Fibroblast of pulmonary artery (primary cell): ENCODE measurements at places on chromosomes 5 and 9.
A peak's percentile ranks its signal among the peaks of the same experiment; 100 is the strongest.

DNA sequence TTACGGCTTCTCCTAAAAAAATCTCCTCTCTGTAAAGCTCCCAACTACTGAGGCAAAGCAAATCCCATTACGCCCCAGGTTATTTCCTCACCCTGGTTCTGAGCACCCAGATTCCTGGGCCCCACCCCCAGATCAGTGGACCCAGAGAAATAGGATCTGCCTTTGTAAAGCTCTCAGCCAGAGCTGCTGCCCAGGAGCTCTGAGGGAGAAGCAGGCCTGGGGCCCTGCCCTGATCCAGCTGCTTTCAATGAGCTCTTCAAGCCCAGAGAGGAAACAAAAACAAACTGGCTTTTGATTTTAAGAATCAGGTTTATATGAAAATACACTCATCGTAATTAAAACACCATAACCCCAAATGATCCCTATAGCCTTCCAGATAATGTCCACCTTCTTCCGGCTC is 124.5 kb downstream of the C5orf15 start:
- no peak for DNase-seq

GRCh38 chr9:20512636-20513035 is 109.7 kb downstream of the MLLT3 start:
- no peak for DNase-seq

- no peak for DNase-seq
Measured at GRCh38 chr5:142686968-142687367, 1.1 kb upstream of the FGF1 start.

DNA sequence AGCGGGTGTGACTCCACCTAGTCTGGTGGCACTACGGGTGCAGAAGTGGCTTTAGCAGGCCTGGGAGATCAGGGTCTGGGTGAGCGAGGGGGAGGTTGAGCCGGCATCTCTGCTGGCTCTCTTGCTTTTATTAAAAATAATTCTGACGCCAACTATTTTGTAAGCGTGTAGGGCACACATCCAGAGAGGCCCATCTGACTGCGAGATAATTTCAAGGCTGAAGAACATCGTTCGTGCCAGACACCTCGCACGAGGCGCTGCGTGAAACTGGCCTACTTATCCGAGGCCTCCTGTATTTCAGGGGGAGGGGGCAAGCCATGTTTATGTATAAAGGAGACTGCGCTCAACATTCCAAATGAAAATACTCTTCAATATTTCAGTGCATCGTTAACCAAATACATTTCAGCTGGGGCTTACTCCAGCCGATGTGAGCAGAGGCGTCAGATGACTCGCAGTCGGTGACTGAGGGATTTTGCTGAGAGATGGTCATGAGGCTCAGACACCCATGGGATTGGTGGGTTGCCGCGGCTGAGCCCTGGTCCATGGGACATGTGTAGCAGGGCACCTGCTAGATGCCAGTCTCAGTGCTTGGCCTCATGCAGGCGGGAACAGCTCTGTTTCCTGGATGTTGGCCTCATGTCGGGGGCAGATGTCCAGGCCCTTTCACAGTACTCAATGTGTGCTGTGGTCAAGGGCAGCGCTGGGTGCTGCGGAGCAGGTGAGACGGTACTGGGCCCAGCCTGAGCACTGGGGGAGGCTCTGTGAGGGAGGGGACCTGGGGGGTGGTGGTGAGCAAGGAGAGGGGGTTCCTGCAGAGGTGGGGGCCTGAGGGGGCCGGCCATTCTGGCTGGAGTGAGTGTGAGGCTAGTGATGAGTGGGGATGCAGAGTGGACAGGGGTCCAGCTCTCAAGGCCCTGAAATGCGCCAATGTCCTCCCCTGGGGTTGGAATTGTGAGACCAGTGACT is 201.5 kb downstream of the DAB2IP start:
- peak; percentile 73 for DNase-seq

- no peak for DNase-seq
Measured at GRCh38 chr5:61808909-61809308, 476.9 kb downstream of the ZSWIM6 start.

DNA sequence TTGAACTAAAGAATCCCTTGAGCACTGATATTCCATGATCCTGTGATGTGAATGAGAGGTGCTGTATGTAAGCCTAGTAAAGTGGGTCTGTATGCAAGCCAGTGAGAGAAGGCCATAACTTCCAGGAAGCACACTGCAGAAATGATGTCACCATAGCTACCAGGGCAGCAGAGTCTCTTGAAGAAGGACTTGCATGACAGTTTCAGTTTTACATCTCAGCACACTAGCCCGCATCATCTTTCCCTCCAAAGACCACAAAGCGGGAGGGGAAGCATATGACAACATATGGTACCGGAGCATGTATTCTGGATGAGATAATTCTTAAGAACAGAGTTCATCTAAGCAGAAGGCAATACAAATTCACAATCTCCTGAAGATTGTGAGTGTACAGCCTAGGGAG is 37.6 kb upstream of the MAST4 start:
- DNase-seq = no peak

- no peak for DNase-seq
Measured at GRCh38 chr9:134030821-134031470, 5.7 kb downstream of the BRD3OS start.

- DNase-seq = no peak
Measured at GRCh38 chr5:168204165-168204564, 87.3 kb upstream of the WWC1 start.
